ENCODE measurements at places on chromosomes 2 and 18.

- DNase-seq, result no peak
Observed at GRCh38 chr18:73038336-73038735, 170.5 kb upstream of the NETO1 start.

- no peak for DNase-seq
Observed at GRCh38 chr2:9771481-9772017, 71.7 kb upstream of the TAF1B start.

GRCh38 chr2:46686811-46687210 is 207.4 kb downstream of the TMEM247 start:
- DNase-seq, result no peak

DNA sequence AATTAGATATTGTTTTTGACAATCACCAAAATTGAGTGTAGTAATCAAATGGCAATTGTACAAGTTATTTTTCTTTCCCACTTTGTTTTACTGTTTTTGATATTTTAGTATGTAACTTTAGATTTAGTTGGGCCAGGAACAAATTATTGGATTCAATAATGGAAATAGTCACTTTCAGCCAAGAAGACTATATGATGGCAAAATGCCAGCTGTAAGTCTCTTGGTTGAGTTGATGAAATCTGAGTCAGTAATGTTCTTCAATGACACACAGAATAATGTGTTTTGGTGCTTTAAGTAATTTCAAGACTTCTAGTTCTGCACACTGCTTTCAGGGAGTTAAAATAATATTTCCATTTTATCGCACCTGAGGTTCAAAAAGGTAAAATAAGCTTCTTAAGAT is 2022.0 kb upstream of the CELF4 start:
- DNase-seq, result no peak
